ENCODE measurements at places on chromosomes 12 and 14. TPM values are rescaled to one million over a fixed set of nuclear protein-coding genes. Genes with fewer than 3 reads are reported as not detected.

Gene CCDC197
- not detected for total RNA-seq

Gene ARMH4
- 0.91 TPM for total RNA-seq

DNA sequence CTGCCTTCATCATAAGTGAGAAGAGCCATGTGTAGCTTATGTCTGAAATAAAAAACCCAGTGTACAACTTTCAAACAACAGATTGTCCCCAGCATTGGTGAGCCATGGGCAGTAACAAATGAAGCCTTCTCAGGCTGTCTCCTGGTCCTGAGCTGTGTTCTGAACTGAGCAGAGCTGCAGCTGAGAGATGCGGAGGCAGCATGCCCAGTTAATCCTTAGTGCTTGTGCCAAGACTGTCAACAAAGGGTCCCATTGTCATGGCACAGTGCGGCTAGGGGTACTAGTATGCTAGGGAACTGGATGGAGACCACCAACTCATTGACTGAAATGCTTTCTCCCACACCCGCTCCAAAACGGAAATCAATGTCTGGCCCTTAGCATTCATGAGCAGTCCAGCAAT lies 154.3 kb downstream of the RMST start:
- no peak for DNase-seq

DNA sequence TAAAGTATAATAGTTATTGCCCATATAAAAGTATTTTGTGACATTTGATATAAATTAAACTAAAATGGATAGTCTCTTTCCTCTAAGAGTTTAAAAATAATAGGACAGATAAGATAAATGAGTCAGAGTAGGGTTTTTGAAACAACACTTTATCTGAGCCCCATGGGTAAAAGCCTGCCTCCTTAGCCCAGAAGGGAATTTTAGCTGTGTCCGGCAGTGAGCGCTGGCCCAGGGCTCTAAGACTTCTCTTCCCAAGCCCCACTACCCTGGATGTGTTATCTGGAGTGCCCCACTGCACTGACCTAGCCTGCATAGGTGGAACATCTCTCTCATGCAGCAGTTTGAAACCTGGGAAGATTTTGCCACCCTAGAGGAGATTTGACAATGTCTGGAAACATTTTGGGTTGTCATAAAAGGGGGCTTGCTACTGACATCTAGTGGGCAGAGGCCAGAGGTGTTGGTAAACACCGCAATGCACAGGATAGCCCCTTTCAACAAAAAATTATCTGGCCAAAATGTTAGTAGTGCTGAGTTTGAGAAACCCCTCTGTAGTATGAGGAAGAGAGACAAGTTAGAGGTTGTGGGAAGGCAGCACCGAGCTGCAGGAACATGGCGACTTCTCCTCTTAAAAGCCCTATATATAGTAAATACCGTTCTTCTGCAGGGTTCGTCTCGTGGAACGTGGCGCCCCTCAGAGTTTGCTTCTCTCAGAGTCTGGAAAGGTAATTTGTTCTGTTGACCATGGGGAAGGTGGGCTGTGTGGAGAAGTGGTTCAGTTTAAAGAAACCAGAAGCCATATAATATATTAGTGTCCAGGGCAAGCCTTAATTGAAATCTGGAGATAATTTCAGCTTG lies 29.3 kb upstream of the ATF1 start:
- peak; percentile 29 for DNase-seq

DNA sequence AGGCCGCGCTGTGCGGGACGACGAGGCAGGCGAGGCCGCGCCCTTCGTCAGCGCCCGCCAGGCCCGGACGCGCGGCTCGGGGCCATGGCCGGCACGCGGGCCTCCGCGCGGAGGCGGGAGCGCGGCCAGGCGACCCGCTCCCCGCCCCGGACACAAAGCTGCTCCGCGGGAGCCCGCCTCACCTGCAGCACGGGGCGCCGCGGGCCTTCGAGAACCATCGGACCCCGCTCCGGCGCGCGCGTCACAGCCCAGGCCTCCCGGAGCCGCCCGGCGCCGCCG lies 342 bp downstream of the DICER1 start:
- no peak for DNase-seq

GRCh38 chr14:22553445-22553844 lies 35.6 kb downstream of the DAD1 start:
- no peak for DNase-seq

Data from M059J (cell line).